Left lung (tissue), 14 donors: ENCODE measurements at places on chromosomes 11 and 22. TPM values are rescaled to one million over a fixed set of nuclear protein-coding genes. Genes with fewer than 3 reads are reported as not detected.

DNA sequence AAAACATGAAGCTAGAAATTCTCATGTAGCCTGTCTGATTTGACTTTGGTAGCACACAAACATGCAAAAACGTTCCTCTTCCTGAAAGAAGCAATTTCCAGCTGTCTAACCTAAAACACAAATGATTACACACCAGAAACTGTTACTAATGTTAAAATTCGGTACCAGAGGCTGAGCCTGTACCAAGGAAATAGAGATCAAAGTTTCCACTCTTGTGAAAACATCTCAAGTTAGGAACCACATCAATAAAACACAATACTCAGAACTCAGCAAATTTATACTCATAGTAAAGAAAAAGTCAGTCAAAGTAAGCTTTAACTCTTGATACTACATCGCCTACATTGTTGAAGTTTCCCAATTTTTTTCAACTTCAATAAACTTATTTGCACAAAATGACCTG, 107.8 kb downstream of the FCHSD2 start:
- no peak for DNase-seq

- no peak for DNase-seq
Measured at GRCh38 chr22:24526191-24526590, 28.7 kb downstream of the GUCD1 start.

- no peak for DNase-seq
Measured at GRCh38 chr11:123006860-123007542, 25.4 kb upstream of the BSX start.

DNA sequence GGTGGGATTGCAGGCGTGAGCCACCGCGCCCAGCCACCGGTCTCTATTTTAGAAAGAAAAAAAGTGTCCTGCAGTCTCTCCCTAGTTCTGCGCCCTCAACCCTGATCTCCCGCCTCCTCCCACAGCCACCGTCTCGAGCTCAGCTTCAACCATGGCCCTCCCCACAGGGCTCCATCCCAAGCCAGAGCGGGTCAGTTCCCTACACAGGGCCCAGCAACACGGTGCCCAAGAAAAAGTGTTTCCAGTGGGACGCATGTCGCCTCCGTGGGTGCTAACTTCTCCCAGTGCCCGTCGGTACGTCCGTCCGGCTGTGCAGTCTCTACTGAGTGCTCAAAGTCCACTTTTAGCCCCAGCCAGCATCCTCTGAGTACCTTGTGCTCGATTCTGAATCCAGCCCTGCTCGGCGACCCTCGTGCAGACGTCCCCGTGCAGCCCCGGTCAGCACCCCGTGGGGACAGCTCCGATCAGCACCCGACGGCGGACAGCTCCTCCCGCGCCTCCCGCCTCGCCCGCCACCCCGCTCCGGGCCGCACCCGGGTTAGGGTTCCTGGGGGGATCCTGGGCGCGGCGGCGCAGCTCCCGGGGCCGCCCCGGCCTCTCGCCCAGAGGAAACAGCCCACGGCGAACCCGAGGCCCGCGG, 657 bp upstream of the MAPK8IP2 start:
- DNase-seq: peak; percentile 65

- peak; percentile 70 for DNase-seq
Measured at GRCh38 chr11:69055598-69056516, 7.1 kb downstream of the TPCN2 start.

- DNase-seq: peak; percentile 67
Measured at GRCh38 chr22:27919942-27920755, 1.1 kb upstream of the PITPNB start.

- no peak for DNase-seq
Measured at GRCh38 chr22:21098099-21098671, 52.4 kb downstream of the LRRC74B start.

GRCh38 chr11:15367695-15368094, 253.0 kb downstream of the INSC start:
- DNase-seq: no peak

DNA sequence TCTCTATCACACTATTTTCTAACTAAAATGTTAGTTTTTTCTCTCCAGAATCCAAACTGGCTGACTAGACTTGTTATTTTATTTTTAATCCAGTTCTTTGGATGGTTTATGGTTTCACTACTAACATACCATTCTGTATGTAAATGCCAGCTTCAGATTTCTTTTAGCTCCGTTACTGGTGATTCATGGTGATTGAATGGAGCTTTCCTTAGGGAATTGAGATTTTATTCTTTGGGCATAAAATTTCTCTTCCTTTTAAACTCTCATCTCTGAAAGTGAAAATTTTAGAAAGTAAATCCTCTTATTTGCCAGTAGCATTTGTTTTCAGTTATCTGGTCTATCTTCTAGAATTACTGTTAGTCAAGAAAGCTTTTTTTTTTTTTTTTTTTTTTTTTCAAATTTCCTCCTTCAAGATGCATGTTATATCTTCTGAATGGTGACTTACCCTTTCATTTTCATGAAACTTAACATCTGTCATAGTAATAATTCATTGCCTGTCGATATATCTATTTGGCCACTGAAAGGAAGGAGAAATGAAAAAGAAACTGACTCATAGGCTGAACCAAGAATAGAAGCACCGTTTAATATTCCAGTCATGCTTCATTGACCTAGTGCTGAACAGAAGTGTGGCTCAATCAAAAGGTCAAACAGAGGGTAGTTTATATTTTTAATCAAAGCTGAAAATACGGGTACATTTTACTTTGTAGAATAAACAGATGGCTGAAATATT, 6.4 kb downstream of the ENDOD1 start:
- no peak for DNase-seq

GRCh38 chr11:61727401-61727811, 25.0 kb upstream of the MYRF start:
- no peak for DNase-seq

DNA sequence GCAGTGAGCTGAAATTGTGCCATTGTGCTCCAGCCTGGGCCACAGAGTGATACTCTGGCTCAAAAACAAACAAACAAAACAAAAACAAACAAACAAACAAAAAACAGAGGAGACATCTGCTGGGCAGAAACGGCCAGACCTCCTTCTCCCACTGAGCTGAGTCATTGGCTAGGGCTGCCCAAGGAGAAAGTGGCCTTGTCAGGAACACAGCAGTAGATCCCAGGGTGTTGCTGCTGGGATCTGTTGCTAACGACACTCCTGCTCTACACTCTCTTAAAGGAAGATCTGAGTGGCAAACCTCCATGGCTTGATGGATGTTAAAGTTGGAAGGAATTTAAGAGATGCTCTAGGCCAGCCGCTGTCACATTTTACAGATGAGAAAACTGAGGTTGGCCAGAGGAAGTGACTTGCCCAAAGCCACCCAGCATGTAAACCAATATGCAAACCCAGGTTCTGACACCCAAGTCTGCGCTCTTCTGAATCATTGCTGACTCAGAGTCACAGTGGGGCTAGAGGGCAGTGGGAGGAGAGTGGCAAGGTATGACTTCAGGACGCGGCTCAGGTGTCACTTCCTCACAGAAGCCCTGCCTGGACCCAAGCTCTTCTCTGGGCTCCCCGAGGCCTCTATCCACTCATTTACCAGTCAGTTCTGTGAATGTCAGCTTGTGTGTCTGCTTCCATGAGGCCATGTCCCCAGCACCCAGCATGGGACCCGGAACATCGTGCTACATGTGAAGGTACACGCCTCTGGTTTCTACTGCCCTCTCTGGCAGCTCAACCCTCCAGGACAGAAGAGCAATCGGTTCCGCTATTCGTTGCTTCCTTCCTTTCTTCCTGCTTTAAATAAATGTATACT, 11.3 kb upstream of the GDPD5 start:
- DNase-seq: no peak

DNA sequence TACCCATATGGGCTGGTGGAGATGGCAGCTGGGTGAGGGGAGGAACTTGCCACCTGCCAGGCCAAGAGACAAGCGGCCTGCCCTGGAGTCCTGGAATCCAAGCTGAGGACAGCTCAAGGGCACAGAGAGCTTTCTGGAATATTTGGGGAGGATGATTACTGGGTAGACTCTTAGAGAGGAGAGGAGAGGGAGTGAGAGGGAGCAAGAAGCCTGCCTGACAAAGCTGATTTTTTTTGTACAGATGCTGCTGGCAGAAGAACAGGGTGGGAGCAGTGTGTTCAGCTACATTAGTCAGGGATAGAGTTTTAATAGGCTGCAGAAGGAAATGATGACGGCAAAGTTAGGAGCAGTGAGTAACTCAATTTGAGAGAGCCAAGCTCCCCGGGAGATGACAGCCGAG, 299.3 kb downstream of the NXPE2 start:
- DNase-seq: peak; percentile 13

- DNase-seq: no peak
Measured at GRCh38 chr11:71131861-71132260, 120.5 kb downstream of the SHANK2 start.

DNA sequence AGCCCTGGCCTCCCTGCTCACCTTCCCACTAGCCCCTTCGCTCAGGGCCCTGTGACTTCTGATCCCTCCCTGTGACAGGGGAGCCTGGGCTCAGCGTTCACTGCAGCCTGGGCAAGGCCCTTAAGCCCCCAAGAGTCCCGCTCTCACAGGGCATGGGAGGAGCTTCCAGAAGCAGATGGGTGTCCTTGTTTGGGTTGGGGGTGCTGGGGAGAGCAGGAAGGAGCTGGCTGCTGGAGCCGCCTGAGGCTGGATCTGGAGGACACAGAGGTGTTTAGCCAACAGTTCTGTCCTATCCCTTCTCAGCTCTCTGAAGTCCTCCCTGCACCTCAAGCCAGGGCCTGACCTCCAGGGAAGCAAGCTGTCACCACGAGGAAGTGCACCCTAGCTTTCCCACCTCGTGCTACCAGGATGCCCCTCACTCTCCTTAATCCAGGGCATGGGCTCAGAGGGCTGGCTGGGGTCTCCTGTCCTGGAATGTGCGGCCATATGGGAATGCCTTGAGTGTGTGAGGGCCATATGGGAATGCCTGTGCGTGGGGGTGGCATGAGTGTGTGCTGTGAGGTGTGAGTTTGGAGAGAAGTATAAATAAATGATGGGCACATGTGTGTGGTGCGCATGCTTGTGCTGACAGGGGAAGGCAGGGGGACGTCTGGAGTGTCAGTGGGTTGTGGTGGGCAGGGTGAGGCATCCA, 25.0 kb upstream of the TUB start:
- peak; percentile 24 for DNase-seq

DNA sequence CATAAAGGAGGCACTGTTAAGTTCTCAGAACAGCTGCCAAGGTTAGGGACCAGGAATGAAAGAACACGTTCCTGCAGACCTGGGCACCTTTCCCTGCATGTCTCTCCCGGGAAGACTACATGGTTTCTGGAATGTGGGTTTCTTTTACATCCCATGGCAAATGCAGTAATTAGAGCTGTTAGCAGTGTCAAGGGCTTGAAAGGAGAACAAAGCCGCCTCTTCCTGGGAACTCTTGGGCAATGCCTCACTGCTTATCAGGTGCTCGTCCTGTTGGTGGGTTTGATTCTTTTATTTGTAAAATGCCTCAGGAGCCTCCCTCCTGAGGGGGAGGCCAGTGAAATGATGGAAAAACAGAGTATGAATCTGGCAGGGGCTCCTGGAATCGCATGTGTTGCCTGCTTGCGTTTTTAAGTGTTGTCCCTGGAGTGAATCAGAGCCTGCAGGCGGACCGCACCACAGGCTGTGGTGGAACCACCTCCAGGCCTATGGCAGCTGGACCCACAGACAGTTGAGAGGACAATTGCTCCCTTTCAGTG, 723 bp upstream of the C22orf31 start:
- DNase-seq: no peak

- no peak for DNase-seq
Measured at GRCh38 chr11:102447941-102448868, 4.4 kb downstream of the TMEM123 start.

GRCh38 chr22:26779108-26779507, 121.7 kb downstream of the MIAT start:
- no peak for DNase-seq

DNA sequence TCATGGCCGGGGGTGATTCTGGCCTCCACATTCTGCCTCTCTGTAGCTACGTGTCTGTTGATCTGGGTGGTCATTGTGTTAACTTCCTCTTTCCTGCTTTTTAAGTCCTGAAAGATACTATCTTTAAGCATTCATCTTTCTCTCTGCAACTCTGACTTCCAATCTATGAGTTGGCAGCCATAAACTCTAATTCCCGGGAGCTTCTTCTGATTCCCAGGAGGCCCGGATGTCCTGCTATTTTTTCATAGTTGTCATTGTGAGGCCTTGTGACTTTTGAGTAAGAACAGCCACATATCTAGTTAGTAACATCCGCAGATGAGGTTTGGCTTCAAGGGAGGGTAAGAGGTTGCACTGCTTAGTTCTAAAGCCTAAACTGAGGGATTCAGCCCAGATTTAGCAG, 107.8 kb downstream of the SYN3 start:
- DNase-seq: no peak

GRCh38 chr11:114275280-114275679, 20.9 kb upstream of the NNMT start:
- DNase-seq: no peak

GRCh38 chr11:111301842-111302118, 3.4 kb downstream of the POU2AF3 start:
- no peak for DNase-seq

GRCh38 chr11:105491394-105491793, 118.5 kb upstream of the GRIA4 start:
- DNase-seq: no peak

DNA sequence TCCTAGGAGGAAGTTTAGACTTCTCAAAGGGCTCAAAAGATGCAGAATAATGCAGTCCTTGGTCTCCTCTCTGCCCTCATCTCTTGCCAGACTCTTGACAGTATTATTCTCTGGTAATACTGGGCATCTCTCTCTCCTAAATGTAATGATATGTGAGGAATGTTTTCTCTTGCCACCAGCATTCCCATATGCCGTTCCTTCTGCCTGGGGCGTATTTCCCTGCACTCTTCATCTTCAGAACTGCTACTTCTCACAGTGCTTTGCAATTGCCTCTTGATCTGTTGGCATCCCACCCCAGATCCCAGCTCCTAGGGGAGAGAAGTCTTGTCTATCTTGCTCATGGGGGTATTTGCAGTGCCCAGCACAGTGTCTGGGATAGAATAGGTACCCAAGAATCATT, 107.4 kb downstream of the RASSF10 start:
- DNase-seq: no peak

- no peak for DNase-seq
Measured at GRCh38 chr11:35514481-35514880, 10.9 kb downstream of the PAMR1 start.

- DNase-seq: no peak
Measured at GRCh38 chr11:130705670-130706421, 210.4 kb downstream of the SNX19 start.

DNA sequence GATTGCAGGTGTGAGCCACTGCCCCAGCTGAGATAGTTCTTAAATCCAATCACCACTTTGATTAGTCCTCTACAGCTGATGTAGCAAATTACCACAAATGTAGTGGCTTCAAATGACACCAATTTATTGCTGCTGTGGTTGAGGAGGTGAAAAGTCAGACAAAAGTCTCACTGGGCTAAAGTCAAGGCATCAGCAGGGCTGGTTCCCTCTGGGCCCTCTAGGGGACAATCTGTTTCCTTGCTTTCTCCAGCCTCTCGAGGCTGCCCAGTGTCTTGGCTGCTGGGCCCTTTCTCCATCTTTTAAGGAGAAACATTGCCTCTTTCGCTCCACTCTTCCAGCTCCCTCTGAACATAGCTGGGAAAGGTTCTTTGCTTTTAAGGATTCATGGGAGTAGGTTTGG, 50.5 kb upstream of the SHANK2 start:
- DNase-seq: no peak

The SOX10 gene
- total RNA-seq: not detected

The DENND5A gene
- total RNA-seq: 99.8 TPM

The GAL3ST3 gene
- not detected for total RNA-seq

The OR52N4 gene
- total RNA-seq: not detected

The CBY1 gene
- total RNA-seq: 24.4 TPM

The CWC15 gene
- 47.3 TPM for total RNA-seq

The CABP7 gene
- not detected for total RNA-seq

The SCT gene
- total RNA-seq: not detected

The SCGB1D2 gene
- not detected for total RNA-seq

The CD3D gene
- total RNA-seq: 7.0 TPM

The APLNR gene
- total RNA-seq: 21.9 TPM

The IL10RA gene
- 21.2 TPM for total RNA-seq

The POU2F3 gene
- 3.1 TPM for total RNA-seq
